ENCODE measurements at places on chromosomes 1 and 21. TPM values are rescaled to one million over a fixed set of nuclear protein-coding genes. Genes with fewer than 3 reads are reported as not detected.

DNA sequence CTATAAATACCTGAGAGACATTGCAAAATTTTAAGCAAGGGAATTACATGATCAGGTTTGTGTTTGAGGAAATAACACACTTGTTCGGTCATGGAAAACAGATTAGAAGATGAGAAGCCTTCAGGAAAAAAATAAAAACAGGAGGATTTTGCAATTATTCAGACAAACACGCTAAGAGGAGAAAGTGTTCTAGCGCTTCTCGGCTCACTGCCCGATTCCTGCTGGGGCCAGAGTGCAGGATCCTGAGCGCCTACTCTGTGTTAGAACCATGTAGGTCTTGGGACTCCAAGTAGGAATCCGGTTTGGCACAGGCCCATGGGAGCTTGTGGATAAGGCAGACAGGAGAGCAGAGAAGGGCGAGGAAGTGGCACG, 8.1 kb upstream of the PRELP start:
- H3K4me3 ChIP-seq = no peak overlapping the region
- H3K27ac ChIP-seq = peak overlapping the region; percentile 6
- DNase-seq = peak; percentile 44

DNA sequence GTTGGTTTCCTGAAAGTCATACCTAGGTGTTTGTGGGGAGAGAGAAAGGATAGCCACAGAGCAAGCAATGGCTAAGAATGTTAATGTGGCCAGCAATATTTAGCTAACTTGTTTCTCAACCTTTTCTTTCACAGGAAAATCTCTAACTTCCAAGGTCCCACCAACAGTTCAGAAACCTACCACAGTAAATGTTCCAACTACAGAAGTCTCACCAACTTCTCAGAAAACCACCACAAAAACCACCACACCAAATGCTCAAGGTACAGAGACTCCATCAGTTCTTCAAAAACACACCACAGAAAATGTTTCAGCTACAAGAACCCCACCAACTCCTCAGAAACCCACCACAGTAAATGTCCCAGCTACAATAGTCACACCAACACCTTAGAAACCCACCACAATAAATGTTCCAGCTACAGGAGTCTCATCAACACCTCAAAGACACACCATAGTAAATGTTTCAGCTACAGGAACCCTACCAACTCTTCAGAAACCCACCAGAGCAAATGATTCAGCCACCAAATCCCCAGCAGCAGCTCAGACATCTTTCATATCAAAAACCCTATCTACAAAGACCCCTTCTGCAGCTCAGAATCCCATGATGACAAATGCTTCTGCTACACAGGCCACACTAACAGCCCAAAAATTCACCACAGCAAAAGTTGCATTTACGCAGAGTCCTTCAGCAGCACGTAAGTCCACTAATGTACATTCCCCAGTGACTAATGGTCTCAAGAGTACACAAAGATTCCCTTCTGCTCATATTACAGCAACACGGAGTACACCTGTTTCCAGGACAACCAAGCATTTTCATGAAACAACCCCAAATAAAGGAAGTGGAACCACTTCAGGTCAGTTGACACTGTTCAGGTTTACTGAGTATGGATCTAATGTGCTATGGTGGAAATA, 15.3 kb downstream of the CD55 start:
- peak overlapping the region; percentile 63 for H3K27ac ChIP-seq
- peaks cover 34% of the 10 kb centered on the region for H3K36me3 ChIP-seq
- no peak for DNase-seq
- H3K4me3 ChIP-seq = no peak overlapping the region
- H3K4me1 ChIP-seq = peaks cover 5% of the 10 kb centered on the region

GRCh38 chr1:26234644-26235370, 807 bp downstream of the CEP85 start:
- peak overlapping the region; percentile 95 for H3K27ac ChIP-seq
- peaks cover 9% of the 10 kb centered on the region for H3K4me1 ChIP-seq
- H3K36me3 ChIP-seq = no peaks in the 10 kb centered on the region
- peak; percentile 25 for DNase-seq
- peak overlapping the region; percentile 66 for H3K4me3 ChIP-seq
- no peaks in the 10 kb centered on the region for H3K27me3 ChIP-seq

The TINAGL1 gene
- total RNA-seq = 96.7 TPM

- H3K27ac ChIP-seq = no peak overlapping the region
- H3K4me3 ChIP-seq = no peak overlapping the region
- H3K27me3 ChIP-seq = no peaks in the 10 kb centered on the region
Measured at GRCh38 chr1:107894605-107895004, 70.4 kb downstream of the VAV3 start.

The C1orf146 gene
- not detected for total RNA-seq

DNA sequence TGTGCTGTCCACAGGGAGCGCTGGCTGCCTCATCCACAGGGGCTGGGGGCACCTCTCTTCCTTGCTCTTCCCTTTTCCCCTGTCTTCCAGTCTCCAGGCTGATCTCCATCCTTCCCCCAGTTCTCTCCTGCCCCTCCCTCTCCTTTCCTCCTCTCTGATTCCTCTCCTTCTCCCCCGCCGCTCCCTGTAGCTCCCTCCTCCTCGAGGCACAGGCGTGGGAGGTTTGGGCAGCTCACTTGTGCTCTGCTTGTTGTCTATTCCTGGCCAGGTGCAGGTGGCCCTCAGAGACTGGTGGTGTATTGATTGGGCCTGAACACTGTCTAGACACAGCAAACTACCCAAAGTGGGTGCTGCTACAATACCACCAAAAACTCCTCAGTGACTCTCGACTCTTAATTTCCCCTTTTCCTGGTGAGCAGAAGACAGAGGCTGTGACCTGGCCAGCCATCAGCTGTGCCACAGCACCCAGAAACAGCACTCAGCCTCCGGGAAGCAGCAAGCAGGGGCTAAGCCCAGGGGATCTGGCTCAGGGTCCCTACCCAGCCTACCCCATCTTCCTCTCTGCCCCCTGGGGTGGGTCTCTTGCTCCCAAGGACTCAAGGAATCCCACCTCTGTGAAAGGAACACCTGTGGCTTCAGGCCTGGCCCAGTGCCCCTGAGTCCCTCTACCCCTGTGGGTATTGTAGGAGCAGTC, 93.3 kb downstream of the DDX20 start:
- peak; percentile 14 for DNase-seq
- H3K4me1 ChIP-seq = no peaks in the 10 kb centered on the region
- no peaks in the 10 kb centered on the region for H3K36me3 ChIP-seq
- no peaks in the 10 kb centered on the region for H3K27me3 ChIP-seq
- H3K27ac ChIP-seq = no peak overlapping the region

DNA sequence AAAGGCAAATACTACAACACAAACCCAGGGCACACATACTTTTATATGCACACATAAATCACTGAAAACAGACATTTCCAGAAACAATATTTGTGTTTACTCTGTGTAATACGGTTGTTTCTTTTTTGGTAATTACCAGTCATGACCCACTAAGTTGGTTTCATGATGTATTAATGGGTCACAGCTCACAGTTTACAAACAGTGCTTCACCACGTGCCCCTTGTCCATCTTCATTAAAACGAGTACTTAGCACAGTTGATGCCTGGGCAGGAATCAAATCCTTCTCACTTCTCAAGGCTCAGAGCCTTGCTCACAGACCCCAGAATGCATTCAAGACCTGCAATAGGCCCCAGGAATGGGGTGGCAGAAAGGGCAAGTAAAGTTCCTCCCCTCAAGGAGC, 13.8 kb downstream of the SSBP3 start:
- no peak overlapping the region for H3K27ac ChIP-seq
- peaks cover 3% of the 10 kb centered on the region for H3K4me1 ChIP-seq
- DNase-seq = no peak
- H3K27me3 ChIP-seq = no peaks in the 10 kb centered on the region
- no peak overlapping the region for H3K4me3 ChIP-seq

GRCh38 chr21:28871388-28872010, 121.2 kb downstream of the LTN1 start:
- peaks cover 23% of the 10 kb centered on the region for H3K36me3 ChIP-seq
- no peak overlapping the region for H3K27ac ChIP-seq
- H3K4me3 ChIP-seq = no peak overlapping the region
- H3K27me3 ChIP-seq = no peaks in the 10 kb centered on the region
- H3K4me1 ChIP-seq = no peaks in the 10 kb centered on the region

The NR0B2 gene
- total RNA-seq = 2.4 TPM

GRCh38 chr1:232285138-232285537, 344.8 kb downstream of the SIPA1L2 start:
- no peaks in the 10 kb centered on the region for H3K27me3 ChIP-seq
- DNase-seq = no peak
- no peak overlapping the region for H3K4me3 ChIP-seq
- no peaks in the 10 kb centered on the region for H3K4me1 ChIP-seq
- H3K36me3 ChIP-seq = no peaks in the 10 kb centered on the region
